CD8-positive, alpha-beta memory T cell (primary cell): ENCODE measurements at places on chromosomes 7 and 10.

- H3K4me3 ChIP-seq = no peak overlapping the region
- DNase-seq = no peak
- no peaks in the 10 kb centered on the region for H3K27me3 ChIP-seq
- no peaks in the 10 kb centered on the region for H3K4me1 ChIP-seq
Measured at GRCh38 chr7:39265641-39266591, 288.2 kb downstream of the POU6F2 start.

- H3K27ac ChIP-seq = no peak overlapping the region
- no peaks in the 10 kb centered on the region for H3K4me1 ChIP-seq
- H3K27me3 ChIP-seq = no peaks in the 10 kb centered on the region
- DNase-seq = no peak
- H3K36me3 ChIP-seq = no peaks in the 10 kb centered on the region
Measured at GRCh38 chr10:126350216-126350992, 37.9 kb downstream of the ADAM12 start.

DNA sequence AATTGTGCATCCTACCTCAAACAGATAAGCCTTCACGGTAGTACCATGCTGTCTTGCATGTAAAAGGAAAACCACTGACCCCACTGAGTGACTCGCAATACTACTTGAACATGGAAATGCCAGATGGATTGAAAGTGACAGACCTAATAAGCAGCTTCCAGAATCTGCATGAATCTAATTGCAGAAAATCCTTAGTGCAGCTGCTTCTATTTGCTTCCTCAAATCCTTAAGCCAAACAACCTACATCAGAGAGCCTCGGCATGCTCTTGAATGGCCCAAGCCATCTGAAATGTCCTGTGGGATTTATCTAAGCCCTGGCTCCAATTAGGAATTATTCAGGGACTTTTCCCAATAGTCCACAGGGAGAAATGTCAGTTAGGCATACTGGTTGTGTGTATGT, 509.5 kb upstream of the CELF2 start:
- no peaks in the 10 kb centered on the region for H3K4me1 ChIP-seq
- H3K27ac ChIP-seq = no peak overlapping the region
- no peak overlapping the region for H3K4me3 ChIP-seq
- H3K36me3 ChIP-seq = no peaks in the 10 kb centered on the region
- DNase-seq = no peak
- H3K27me3 ChIP-seq = no peaks in the 10 kb centered on the region

DNA sequence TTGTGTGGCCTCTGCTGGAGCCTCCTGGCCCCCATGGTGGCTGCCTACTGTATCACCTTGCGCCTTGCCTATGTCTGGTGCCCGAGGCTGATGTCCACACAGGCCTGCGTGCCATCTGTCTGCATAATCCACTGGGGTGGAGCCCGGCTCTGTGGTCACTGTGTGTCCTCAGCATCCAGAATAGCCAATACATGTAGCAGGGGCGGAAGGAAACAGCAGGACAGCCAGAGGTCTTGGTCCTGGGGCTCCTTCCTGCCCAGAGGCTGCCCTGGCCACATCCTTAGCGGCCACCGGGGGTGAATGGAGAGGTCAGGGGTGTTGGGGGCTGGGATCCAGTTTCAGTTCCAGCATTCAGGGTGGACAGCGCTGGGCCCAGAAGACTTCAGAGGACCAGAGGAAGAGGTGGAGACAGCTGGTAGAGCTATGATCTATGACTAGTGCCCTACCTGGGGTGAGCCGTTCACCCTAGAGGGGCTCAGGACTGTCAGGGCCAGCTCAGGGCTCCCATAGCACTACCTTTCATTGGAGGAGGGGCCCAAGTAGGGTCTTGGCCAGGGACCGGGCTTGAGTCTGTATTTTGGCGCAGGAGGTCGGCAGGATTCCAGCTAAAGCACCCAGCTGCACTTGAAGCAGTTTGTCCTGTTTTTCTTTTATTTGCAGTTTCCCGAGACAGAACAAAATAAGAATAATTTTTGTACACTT, 15.9 kb downstream of the YKT6 start:
- no peak overlapping the region for H3K27ac ChIP-seq
- H3K4me3 ChIP-seq = no peak overlapping the region
- H3K36me3 ChIP-seq = peaks cover 9% of the 10 kb centered on the region
- no peaks in the 10 kb centered on the region for H3K4me1 ChIP-seq
- no peaks in the 10 kb centered on the region for H3K27me3 ChIP-seq

GRCh38 chr7:158377800-158378623, 209.6 kb downstream of the PTPRN2 start:
- no peaks in the 10 kb centered on the region for H3K4me1 ChIP-seq
- no peak for DNase-seq
- H3K27me3 ChIP-seq = no peaks in the 10 kb centered on the region
- H3K36me3 ChIP-seq = no peaks in the 10 kb centered on the region
- no peak overlapping the region for H3K27ac ChIP-seq

DNA sequence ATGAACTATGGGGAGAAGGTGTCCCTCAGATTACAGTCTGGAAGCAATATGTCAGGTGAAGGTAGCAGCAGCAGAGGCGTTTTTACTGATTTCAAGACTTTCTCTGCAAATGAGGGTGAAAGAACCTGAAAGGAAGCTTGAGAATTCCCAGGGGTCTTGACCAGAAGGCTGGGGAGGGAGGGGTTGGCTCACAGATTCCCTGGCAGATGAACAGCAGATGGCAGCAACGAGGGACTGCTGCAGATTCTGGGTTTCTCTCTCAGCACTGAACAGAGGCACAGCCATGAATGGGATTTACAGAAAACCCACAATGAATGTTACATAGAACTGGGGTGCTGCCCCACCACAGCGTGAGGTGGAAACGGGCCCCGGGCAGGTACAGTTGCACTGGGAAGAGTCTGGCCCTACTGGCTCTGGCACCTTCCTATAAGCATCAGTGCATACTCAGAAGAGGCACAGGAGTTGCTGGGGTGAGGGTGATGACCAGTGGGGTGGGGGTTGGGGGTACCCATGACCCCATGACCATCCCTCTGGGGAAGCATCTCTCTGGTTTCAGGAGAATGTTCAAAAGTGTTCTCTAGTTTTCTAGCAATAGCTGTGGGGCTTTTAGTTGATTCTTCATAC, 317.8 kb downstream of the SH2D4B start:
- no peaks in the 10 kb centered on the region for H3K36me3 ChIP-seq
- H3K27me3 ChIP-seq = no peaks in the 10 kb centered on the region
- no peak overlapping the region for H3K4me3 ChIP-seq
- DNase-seq = no peak
- no peak overlapping the region for H3K27ac ChIP-seq

GRCh38 chr7:121966935-121967332, 94.0 kb downstream of the PTPRZ1 start:
- no peak for DNase-seq
- no peaks in the 10 kb centered on the region for H3K4me1 ChIP-seq
- no peaks in the 10 kb centered on the region for H3K36me3 ChIP-seq
- no peak overlapping the region for H3K27ac ChIP-seq
- H3K4me3 ChIP-seq = no peak overlapping the region

DNA sequence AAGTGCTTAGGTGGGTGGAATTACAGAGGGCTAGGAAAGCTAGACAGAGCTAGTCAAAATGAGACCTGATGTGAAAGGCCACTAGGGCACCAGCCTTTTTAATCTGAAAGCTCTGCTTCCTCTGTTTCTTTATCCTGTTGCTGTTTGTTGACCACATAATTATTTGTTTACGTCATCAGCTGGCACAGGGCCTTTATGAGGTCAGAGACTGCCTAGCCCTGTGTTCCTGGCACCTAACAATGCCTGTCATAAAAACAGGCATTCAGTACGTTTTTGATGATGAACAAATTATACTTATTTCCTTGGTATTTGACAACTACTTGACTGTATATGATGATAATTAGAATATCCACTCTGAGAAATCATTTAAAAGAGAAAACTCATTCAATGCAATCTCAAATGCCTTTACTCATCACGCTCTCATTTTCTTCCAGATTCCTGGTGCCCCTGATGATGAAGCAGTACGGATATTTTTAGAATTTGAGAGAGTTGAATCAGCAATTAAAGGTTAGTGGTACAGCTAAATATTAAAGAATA, 26.0 kb downstream of the RBM17 start:
- no peak overlapping the region for H3K27ac ChIP-seq
- no peak overlapping the region for H3K4me3 ChIP-seq
- peaks cover 50% of the 10 kb centered on the region for H3K36me3 ChIP-seq
- no peaks in the 10 kb centered on the region for H3K27me3 ChIP-seq
- no peaks in the 10 kb centered on the region for H3K4me1 ChIP-seq
- no peak for DNase-seq

- DNase-seq = no peak
- no peaks in the 10 kb centered on the region for H3K36me3 ChIP-seq
- no peak overlapping the region for H3K4me3 ChIP-seq
Measured at GRCh38 chr10:31730776-31731175, 197.9 kb downstream of the ARHGAP12 start.

GRCh38 chr7:45007106-45007505, 7.1 kb downstream of the CCM2 start:
- DNase-seq = no peak
- no peaks in the 10 kb centered on the region for H3K27me3 ChIP-seq
- no peak overlapping the region for H3K4me3 ChIP-seq
